Activated T-cell treated with anti-CD3 and anti-CD28 coated beads for 4 hours (primary cell): ENCODE measurements at places on chromosomes 2 and 18.

- no peak for DNase-seq
These were observed 233.3 kb downstream of the LDLRAD4 start for GRCh38 chr18:13451661-13452387.

GRCh38 chr2:150983314-150983897 lies 278.3 kb downstream of the RBM43 start:
- no peak for DNase-seq

- no peak for DNase-seq
These were observed 86.0 kb downstream of the COL3A1 start for GRCh38 chr2:189060096-189060642.

DNA sequence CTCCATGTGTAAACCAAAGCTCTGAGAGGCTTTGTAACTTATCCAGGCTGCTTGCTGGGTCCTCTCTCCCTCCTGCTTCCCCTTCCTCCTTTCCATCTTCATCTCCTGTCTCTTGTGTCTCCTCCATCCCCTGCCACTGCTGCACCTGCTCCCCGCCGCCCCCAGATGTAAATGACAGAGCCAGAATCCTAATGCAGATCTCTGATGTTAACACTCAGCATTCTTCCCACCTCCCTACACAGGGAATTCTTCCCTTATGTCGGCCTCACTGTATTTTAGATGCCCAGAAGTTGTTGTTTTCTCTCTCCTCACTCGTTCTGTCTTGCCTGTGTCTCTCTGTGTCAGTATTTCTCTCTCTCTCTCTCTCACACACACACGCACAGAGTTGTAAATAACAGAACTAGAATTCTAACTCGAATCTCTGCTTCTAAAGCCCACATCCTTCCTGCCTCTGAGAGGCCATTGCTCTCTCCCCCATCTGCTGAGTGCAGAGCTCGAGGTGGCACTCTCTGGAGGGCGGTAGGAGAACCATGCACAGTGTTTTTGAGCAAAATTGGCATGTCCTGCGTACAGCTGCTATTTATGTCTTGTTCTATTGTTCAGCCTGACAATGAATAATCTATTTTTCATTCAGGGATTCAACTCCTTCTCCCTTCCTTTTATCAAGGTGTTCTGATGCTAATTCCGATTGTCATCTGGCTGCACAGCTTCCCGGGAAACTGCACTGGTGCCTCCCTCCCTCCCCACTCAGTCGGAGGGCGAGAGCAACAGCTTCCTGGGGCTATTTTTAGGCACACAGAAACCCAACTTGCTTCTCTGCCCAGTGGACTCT lies 219.9 kb downstream of the SH3RF3 start:
- no peak for DNase-seq

DNA sequence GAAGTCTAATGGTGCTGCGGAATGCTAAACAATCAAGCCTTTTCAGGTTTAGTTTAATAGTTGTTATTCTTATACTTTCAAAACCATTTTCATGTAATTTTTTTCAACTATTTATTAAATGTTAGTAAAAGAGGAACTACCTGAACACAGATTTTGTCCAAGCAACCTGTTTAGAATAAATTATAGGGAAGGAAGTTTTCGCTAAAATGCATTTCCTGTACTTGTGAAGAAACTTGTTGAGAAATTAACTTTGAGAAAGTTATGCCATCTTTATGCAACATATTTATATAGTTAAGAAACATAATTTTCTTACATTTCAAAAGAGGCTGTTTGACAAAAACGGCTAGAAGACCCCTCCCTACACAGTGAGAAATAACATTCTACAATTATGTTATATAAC lies 16.6 kb downstream of the MAP4K4 start:
- DNase-seq = no peak

DNA sequence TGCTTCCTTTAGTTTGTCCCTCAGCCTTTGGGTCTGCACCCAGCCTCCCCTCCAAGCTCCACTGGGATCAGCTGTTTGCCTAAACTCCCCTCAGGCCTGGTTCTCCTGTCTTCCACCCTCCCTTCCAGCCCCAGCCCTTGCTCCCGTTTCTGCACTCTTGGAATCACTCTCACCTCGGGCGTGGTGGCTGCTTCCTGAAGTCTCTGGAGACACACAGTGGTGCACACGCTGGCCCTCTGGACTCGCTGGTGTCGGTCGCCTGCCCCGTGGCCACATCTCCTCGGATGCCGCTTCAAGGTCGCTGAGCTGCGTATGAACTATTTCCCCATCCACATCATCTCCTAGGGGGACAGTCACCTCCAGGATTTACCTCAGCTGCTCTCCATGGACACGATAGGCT lies 46.3 kb downstream of the PSMG2 start:
- DNase-seq = no peak

GRCh38 chr2:19711470-19712372 lies 190.1 kb downstream of the TTC32 start:
- DNase-seq = no peak

DNA sequence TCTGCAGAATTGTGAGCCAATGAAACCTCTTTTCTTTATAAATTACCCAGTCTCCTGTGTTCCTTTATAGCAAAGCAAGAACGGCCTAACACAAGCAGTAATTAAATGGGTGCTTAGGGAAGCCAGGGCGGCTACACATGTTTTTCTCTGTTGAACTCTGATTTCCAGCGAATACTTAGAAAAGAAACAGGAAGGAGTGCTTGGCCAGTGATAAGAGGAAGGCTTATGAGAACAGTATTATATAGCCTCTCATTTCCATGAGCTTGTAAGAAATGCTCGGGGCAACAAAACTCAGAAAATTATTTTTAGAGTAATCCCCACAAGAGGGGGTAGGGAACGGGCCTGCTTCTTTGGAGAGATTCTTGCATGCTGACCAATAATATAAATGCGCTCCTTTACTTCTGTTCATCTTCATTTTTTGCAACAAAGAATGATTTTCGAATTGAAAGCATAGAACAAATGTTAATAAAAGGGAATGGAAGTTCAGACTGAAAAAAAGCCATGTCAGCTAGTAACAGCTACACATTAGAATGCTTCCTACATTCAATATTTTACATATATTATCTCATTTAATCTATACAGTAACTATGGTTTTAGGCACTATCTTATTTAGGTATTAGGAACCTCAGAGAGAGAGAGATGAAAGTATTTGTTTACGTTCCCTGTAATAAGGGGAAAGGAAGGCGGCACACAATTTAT lies 49.7 kb upstream of the CCDC85A start:
- DNase-seq = no peak

- DNase-seq = no peak
These were observed 3.3 kb downstream of the PSTPIP2 start for GRCh38 chr18:46068763-46069162.
